Activated naive CD4-positive, alpha-beta T cell treated with anti-CD3 and anti-CD28 coated beads, Interleukin-2, amount 10 ng/mL, durations not matched to agents 5 hours and 36 hours (primary cell): ENCODE measurements at places on chromosomes 5 and 9. TPM values are rescaled to one million over a fixed set of nuclear protein-coding genes. Genes with fewer than 3 reads are reported as not detected.

AGXT2 gene
- not detected for total RNA-seq

SMIM23 gene
- total RNA-seq: not detected

FREM1 gene
- total RNA-seq: not detected

PRDM9 gene
- total RNA-seq: not detected

ALDOB gene
- total RNA-seq: not detected

PCAT7 gene
- total RNA-seq: not detected

NR5A1 gene
- not detected for total RNA-seq

CTSV gene
- 0.67 TPM for total RNA-seq

RAB3C gene
- not detected for total RNA-seq

PHYKPL gene
- 163 TPM for total RNA-seq

PCSK1 gene
- total RNA-seq: not detected

SHISAL2B gene
- not detected for total RNA-seq

LCP2 gene
- total RNA-seq: 316 TPM

ITGA2 gene
- 5.0 TPM for total RNA-seq

LCN15 gene
- not detected for total RNA-seq

SECISBP2 gene
- total RNA-seq: 46.5 TPM

IRX2 gene
- not detected for total RNA-seq

C5orf63 gene
- total RNA-seq: 9.4 TPM

TEK gene
- not detected for total RNA-seq

SLC34A3 gene
- not detected for total RNA-seq

PARP8 gene
- total RNA-seq: 72.7 TPM

ZNF883 gene
- 0.55 TPM for total RNA-seq

FBLL1 gene
- not detected for total RNA-seq

TNC gene
- not detected for total RNA-seq

NFIL3 gene
- 26.1 TPM for total RNA-seq

TMEM232 gene
- total RNA-seq: 0.43 TPM

CACFD1 gene
- 1.9 TPM for total RNA-seq

DRD1 gene
- total RNA-seq: not detected

C5orf58 gene
- not detected for total RNA-seq

DPP7 gene
- 289 TPM for total RNA-seq

ZBED3 gene
- 2.6 TPM for total RNA-seq

KIAA0825 gene
- 1.5 TPM for total RNA-seq

NSUN2 gene
- total RNA-seq: 66.7 TPM

OR1J2 gene
- total RNA-seq: not detected

HRCT1 gene
- not detected for total RNA-seq

SLC36A2 gene
- total RNA-seq: not detected

SCGB3A2 gene
- not detected for total RNA-seq

IL4 gene
- total RNA-seq: 0.55 TPM

ADAMTS12 gene
- not detected for total RNA-seq

SNAPC3 gene
- 28.0 TPM for total RNA-seq

VLDLR gene
- total RNA-seq: 5.2 TPM

IL3 gene
- total RNA-seq: not detected
